Activated T-helper 2 cell treated with anti-CD3 and anti-CD28 coated beads, Interferon-gamma antibody, Interleukin-2, Interleukin-4, amounts not matched to agents 10 μg/mL and 5 μg/mL and 100 μg/mL, durations not matched to agents 14 hours and 24 hours and 36 hours (primary cell): ENCODE measurements at places on chromosomes 3 and 15. TPM values are rescaled to one million over a fixed set of nuclear protein-coding genes. Genes with fewer than 3 reads are reported as not detected.

DNA sequence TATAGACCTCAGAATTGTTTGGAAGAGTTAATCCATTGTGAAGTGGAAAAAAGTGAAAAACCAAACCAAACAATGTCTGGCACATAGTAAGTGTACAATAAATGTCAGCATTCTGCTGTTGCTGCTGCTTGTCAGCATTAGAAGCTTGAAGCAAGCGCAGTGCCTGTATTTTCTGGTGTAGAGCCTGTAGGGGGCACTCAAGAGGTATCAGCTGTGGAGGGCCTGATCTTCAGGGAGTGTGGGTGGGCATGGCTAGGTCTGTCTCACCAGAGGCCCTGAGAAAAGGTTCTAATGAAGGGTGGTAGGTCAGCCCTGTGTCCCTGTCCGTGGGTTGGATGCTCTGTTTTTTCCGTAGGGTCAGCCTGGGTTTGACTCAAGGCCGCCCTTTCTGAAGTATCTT is 3.6 kb downstream of the ADAMTSL3 start:
- DNase-seq = no peak

- DNase-seq = no peak
These were observed 50.5 kb downstream of the SUCNR1 start for GRCh38 chr3:151923901-151924300.

DNA sequence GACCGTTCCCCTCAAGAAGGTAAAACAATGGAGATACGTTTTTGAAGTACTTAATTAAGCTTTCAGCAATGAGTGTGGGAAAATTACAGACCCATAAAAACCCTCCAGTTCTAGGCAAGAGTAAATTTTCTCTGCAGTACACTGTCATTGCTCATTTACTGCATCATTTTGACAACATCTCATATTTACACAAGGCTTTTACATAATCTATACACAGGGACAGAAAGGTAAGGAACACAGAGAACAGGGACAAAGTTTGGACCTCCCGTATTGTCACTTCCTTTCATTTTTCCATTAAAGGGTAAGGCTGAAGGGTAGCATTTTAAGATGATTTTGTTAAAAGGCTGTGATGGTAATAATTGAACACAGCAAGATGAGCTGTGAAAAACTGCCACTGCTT is 7.4 kb upstream of the HGD start:
- DNase-seq = no peak

- DNase-seq = no peak
These were observed 51.7 kb downstream of the SLC6A6 start for GRCh38 chr3:14453876-14454638.

DNA sequence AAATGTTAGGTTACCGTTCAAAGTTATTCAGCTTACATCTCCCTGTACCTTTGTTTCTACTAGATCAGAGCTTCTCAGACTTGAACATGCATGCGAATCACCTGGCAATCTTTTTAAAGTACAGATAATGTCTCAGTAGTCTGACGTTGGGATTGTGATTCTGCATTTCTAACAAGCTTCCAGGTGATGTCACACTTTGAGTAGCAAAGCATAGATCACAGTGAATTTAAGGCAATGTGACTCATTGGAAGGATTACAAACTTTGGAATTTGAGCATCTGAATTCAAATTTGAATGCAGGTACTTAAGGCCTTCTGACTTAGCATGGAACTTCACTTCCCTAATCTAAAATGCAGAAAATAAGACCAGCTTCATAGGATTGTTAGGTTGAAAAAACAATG is 10.8 kb upstream of the ZMAT3 start:
- DNase-seq = no peak

- no peak for DNase-seq
These were observed 628.4 kb upstream of the TGFBR2 start for GRCh38 chr3:29978036-29978435.

GRCh38 chr3:149020839-149021252 is 29.5 kb downstream of the GYG1 start:
- DNase-seq = no peak

GRCh38 chr3:193590088-193590856 is 2.7 kb upstream of the OPA1 start:
- no peak for DNase-seq

- DNase-seq = no peak
These were observed 43.1 kb upstream of the NMD3 start for GRCh38 chr3:161177991-161178390.

GRCh38 chr3:111906656-111907055 is 47.6 kb downstream of the PHLDB2 start:
- no peak for DNase-seq

- DNase-seq = no peak
These were observed 68.5 kb downstream of the TMCO5A start for GRCh38 chr15:38002883-38003477.

DNA sequence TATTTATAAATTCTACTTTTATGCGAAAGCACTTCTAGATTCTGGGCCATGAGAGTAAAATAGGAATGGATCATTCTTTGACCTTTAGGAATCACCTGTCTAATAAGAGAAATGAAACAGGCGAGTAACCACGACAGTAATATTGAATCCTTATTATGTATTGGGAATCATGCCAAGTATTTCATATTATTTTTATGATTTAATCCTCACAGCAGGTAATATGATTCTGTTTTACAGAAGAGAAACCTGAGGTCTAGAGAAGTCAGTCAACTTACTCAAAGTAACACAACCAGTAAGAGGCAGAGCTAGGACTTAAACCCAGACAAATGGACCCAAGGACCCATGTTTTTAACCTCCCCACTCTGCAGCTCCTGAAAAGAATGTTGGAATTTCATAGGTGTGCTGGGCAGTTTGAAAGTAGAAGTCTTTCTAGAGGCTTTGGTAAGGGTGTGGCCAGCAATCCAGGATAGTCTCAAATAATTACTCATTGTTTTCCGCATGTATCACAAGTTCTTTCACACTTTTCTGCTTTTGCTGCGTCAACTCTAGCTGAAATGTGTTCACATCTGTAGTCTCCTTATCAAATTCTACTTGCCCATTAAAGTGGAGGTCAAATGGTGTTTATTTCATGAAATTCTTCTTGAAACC is 181.7 kb downstream of the TPRG1 start:
- DNase-seq = no peak

Gene SAMMSON
- not detected in 2 replicates for total RNA-seq

Gene TRPM1
- total RNA-seq = not detected in 2 replicates

Gene LTK
- total RNA-seq = 0.18 and 0.25 TPM in 2 replicates
